Stimulated activated CD8-positive, alpha-beta memory T cell treated with anti-CD3 and anti-CD28 coated beads, Interleukin-4, amount 100 ng/mL, for 4 hours (primary cell): ENCODE measurements at places on chromosomes 7 and 10.

- no peak for DNase-seq
Observed at GRCh38 chr7:49400891-49401550, 372.4 kb upstream of the VWC2 start.

GRCh38 chr7:28180364-28181147 is at the start of gene JAZF1:
TSS of gene JAZF1 (minus strand) at chr7:28180795.
- DNase-seq, result peak; percentile 25

- no peak for DNase-seq
Observed at GRCh38 chr10:6337382-6337781, 134.7 kb downstream of the PFKFB3 start.

- no peak for DNase-seq
Observed at GRCh38 chr10:96257944-96258343, 13.4 kb downstream of the BLNK start.
